ENCODE measurements at places on chromosomes 13 and 19. TPM values are rescaled to one million over a fixed set of nuclear protein-coding genes. Genes with fewer than 3 reads are reported as not detected.

The PROZ gene
- total RNA-seq, result not detected

The FCER2 gene
- total RNA-seq, result 0.15 TPM

The KLK2 gene
- total RNA-seq, result not detected

The GSX1 gene
- total RNA-seq, result not detected

The SLC10A2 gene
- total RNA-seq, result not detected

The UBE2L5 gene
- total RNA-seq, result not detected

The CCL25 gene
- total RNA-seq, result not detected

The MCF2L gene
- total RNA-seq, result 0.57 TPM

The SIGLEC8 gene
- not detected for total RNA-seq

The PBX4 gene
- total RNA-seq, result 8.3 TPM

The PLK5 gene
- not detected for total RNA-seq

The FFAR3 gene
- total RNA-seq, result not detected

The CGB7 gene
- total RNA-seq, result 0.95 TPM

The F10 gene
- 0.18 TPM for total RNA-seq

The ZNF135 gene
- not detected for total RNA-seq

The ZNF575 gene
- 1.9 TPM for total RNA-seq

The B3GNT3 gene
- 0.67 TPM for total RNA-seq

The C1QTNF9B gene
- not detected for total RNA-seq

The IFNL2 gene
- 0.33 TPM for total RNA-seq

The TGFB1 gene
- 42.6 TPM for total RNA-seq

The IGSF23 gene
- not detected for total RNA-seq

The ATF5 gene
- 104 TPM for total RNA-seq

The NOVA2 gene
- 0.44 TPM for total RNA-seq

The KLF16 gene
- 79.3 TPM for total RNA-seq

The ZNF835 gene
- not detected for total RNA-seq

The CEACAM21 gene
- not detected for total RNA-seq

The MCEMP1 gene
- not detected for total RNA-seq

The FAM83E gene
- total RNA-seq, result 1.0 TPM

The ZNF791 gene
- 19.0 TPM for total RNA-seq

The GPC5 gene
- 0.26 TPM for total RNA-seq

The CYP2A6 gene
- total RNA-seq, result 0.41 TPM

The ITGBL1 gene
- 14.3 TPM for total RNA-seq

The CLEC11A gene
- total RNA-seq, result not detected

The S1PR4 gene
- total RNA-seq, result 0.26 TPM

The RASIP1 gene
- total RNA-seq, result 0.41 TPM

The GAPDHS gene
- total RNA-seq, result not detected

The OR4F17 gene
- total RNA-seq, result not detected

The WDR87 gene
- total RNA-seq, result not detected

The PDX1 gene
- total RNA-seq, result 3.4 TPM

The SIGLECL1 gene
- total RNA-seq, result not detected

The PSG4 gene
- total RNA-seq, result 0.10 TPM

The TMEM221 gene
- total RNA-seq, result 0.39 TPM

The INSL3 gene
- 0.57 TPM for total RNA-seq

The LGI4 gene
- total RNA-seq, result 0.18 TPM

The CGB5 gene
- not detected for total RNA-seq

The SELENOV gene
- total RNA-seq, result 0.80 TPM

The TNFSF9 gene
- total RNA-seq, result 2.9 TPM

The TTYH1 gene
- total RNA-seq, result 0.62 TPM

The PALM3 gene
- 0.54 TPM for total RNA-seq

The CYSLTR2 gene
- total RNA-seq, result not detected

The ZNF813 gene
- total RNA-seq, result 9.6 TPM

The RGL3 gene
- 22.6 TPM for total RNA-seq

The TLE6 gene
- total RNA-seq, result 4.0 TPM

The LILRB2 gene
- not detected for total RNA-seq
